ENCODE measurements at places on chromosomes 1 and 21.

GRCh38 chr1:78045926-78046778 is at the start of gene GIPC2:
Gene GIPC2, plus strand, starts transcription at chr1:78045966. Its CDS starts 129 bp downstream, at chr1:78046095.
- DNase-seq, result no peak

GRCh38 chr1:107252271-107252670 is 111.4 kb downstream of the NTNG1 start:
- no peak for DNase-seq

GRCh38 chr1:111285879-111286278 is 4.8 kb upstream of the CHIA start:
- DNase-seq, result no peak

DNA sequence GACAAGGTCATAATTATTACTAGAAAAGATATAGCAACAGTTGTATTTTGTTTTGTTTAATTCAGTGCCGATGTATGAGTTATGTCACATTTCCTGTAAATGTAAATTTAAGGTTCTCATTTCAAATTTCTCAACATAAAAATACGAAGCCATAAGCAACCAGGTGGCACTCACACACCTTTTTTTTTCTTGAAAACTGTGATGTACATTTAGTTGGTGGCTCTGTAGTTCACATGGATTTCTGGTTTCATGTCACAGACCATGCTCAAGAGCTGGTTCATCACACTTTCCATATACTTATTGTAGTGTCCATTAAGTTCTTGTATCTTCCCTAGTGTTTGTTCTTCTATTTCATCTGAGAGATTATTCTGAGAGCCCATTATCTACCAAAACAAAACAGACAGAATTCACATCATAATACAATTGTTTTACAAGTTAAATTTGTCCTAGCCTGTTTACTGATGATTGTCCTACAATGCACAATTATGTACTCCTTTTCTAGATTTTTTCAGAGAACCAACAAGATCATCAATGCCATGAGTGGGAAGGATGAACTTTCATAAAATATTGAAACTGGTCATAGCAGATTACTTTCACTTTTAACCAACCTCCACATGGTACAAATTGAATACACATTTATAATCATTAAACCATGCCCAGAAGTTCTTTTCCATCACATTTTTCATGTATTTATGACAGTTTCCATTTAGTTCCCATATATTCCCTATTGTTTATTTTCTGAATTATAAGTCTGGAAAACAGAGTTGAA is 17.1 kb downstream of the ATP6V1G3 start:
- no peak for DNase-seq

DNA sequence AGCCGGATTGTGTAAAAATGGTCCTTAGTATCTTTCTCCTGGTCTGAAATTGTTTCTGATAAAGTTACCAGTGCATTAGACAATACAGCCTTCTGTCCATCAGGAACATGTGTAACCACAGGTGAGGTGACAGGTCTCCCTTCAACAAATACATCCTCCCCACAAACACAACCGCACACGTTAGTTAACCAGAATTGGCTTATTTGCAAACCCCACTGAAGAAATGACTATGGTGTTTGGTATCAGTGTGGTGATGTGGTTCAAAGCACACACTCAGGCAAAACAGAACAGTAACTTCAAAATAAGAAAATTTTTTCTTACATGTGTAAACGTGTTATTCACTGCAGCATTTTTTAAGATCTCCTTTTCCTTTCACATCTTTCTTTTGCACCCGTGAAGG is 517.2 kb upstream of the NR5A2 start:
- DNase-seq, result no peak

- DNase-seq, result peak; percentile 53
Measured at GRCh38 chr21:31117128-31117916, 79.0 kb upstream of the KRTAP19-8 start.

GRCh38 chr1:87212431-87213134 is 116.1 kb upstream of the LMO4 start:
- DNase-seq, result no peak

DNA sequence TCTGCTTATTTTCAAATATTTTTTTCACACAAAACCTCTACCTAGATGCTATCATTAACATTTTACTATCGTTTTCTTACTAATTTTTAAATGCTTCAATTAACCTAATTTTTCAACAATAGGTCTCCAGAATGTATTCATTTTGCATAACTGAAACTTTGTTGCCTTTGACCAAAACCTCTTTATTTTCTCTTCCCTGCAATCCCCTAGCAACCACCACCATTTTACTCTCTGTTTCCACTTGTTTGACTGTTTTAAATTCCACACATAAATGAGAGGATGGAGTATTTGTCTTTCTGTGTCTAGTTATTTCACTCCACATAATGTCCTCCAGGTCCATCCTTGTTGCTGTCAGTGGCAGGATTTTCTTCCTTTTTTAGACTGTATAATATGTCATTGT is 9.5 kb upstream of the F13B start:
- DNase-seq, result no peak

DNA sequence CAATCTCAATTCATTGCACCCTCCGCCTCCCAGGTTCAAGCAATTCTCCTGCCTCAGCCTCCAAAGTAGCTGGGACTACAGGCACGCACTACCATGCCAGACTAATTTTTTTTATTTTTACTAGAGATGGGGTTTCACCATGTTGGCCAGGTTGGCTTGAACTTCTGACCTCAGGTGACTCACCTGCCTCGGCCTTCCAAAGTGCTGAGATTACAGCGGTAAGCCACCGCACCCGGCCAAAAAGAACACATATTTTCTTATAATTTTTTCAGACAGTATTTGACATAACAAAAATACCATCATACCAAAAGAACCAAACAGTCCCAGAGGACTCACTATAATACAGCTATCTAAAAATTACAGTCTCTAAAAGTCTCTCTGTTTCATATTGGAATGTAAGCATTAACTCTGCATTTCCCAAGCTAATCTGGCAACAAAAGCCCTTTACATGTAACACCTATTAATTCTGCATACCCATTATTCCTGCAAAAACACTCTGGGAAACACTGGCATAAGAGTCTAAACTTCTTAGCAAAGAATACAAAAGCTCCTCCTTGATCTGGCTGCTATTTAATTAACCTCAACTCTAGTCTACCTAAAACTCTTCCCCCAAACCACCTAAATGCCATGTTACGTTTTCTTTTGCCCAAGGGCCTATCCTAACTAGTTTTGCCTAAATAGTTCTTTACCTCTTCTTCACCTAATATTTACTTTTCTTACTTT is 26.9 kb downstream of the WDR26 start:
- no peak for DNase-seq

GRCh38 chr1:209265301-209265700 is 318.2 kb upstream of the CAMK1G start:
- no peak for DNase-seq

DNA sequence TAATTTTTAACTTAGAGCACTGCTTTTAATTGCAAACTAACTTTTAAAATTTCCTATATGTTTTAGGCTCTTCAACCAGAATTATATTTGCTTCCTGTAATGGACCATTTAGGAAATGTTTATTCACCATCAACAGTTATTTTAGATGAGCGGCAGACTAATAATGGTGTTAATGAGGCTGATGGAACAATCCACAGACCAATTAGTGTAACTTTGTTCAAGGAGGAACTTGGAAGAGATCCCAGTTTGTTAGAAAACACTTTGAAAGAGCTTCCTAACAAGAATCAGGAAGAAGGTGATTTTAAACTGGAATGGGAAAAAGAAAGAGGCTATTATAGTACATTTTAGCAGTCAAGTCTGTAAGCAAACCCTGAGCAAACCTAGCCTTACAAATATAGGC is 19.4 kb upstream of the GNG5 start:
- DNase-seq, result no peak

DNA sequence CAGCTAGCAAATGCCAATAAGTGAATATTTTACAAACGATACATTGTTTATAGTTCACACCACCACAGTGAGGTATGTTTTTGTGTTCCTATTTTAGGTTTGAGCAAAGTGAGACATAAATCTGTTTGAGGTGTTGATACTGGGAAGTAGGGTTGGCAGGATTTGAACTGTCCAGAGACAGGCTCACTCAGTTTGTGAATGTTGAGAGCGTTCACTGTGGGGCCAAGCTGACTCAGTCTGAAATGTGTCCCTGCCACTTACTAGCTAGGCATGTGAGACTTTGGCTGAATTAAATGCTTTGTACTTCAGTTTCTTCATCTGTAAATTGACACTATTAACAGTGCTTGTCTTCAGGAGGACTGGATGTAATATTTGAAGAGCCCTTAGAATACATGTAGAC is 35.1 kb downstream of the DIRAS3 start:
- no peak for DNase-seq

DNA sequence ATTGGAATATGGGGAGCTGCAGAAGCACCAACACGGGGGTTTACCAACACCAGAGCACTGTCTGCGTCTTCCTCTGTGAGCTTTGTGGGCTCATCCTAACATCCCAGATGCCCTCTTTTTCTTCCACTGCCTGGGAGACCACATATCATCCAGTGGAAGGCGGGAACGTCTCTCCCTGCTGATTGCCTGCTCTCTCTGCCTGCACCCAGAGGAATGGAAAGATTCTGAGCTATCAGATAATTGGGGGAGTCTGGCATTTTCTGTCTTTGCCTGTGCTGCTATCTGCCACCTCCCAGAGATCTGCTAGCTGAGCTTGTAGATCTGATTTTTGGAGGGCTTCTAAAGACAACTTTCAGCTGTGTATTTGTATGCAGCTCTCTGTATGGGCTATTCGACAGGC is 166.2 kb upstream of the PLXNA2 start:
- DNase-seq, result no peak

DNA sequence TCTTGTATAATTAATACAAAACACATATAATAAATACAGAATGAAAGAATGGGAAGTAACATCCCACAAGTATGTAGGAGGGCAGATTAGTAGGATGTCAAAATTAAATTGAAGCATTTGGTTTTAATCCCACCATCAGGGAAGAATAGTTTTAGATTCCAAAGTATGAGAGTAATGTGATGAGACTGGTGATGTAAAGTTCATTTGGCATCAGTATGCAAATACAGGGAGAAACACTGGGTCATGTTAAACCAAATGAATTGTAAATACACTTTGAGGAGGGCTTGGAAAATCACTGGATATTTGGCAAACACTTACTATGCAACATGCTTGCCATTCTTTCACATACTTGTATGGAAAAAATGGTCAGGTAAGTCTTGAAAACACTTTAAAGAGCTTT is 358.8 kb downstream of the DPYD start:
- peak; percentile 38 for DNase-seq

DNA sequence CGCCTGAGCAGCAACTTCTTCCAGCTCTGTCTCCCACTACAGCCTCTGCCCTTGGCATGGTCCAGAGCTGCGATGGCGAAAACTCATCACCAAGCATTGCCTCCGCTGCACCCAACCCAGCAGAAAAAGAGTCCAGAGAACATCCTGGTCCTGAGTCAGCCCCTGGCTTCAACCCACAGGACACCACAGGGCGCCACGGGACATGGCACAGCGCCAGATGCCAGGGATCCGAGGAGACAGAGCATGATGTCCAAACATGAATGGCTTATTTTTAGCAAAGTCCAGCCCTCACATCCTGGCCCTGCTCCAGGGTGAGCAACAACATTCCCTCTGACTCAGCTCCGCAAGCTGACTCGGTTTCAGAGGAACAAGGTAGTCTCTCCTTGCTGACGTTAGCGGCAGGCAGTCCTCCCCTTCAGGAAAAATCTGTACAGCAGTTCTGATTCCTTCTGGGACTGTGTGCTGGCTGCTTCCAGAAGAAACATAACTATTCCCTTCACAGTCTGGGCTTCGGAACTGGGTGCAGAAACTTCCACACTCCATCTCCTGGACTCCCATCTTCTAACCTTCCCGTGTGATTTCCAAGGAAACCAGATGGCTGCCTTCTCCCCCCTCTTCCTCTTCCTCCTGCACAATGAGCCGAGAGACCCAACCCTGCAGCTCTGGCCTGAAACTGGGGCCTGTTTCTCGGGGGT is 131.3 kb downstream of the TOMM20 start:
- peak; percentile 98 for DNase-seq

- no peak for DNase-seq
Measured at GRCh38 chr1:90561911-90562310, 155.2 kb downstream of the BARHL2 start.

DNA sequence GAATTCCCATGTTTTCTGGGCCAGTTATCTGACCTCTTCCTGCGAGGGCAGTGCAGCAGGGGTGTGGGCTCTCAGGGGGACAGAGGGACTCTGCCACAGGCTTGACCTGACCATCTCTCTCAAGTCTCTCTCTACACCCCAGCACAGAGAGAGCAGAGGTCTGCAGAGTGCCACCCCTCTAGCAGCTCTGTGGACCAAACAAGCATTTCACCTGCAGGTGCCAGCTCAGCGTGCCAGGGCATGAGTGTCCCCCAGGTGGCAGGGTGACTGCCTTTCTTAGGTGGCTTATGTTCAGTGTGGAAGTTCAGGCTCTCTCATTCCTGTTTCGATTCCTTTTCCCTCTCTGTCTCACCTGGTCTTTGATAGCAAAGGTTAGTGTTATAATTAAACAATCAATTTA is 191.3 kb downstream of the CACNA1E start:
- no peak for DNase-seq

- DNase-seq, result no peak
Measured at GRCh38 chr1:198701250-198701649, 62.4 kb downstream of the PTPRC start.

DNA sequence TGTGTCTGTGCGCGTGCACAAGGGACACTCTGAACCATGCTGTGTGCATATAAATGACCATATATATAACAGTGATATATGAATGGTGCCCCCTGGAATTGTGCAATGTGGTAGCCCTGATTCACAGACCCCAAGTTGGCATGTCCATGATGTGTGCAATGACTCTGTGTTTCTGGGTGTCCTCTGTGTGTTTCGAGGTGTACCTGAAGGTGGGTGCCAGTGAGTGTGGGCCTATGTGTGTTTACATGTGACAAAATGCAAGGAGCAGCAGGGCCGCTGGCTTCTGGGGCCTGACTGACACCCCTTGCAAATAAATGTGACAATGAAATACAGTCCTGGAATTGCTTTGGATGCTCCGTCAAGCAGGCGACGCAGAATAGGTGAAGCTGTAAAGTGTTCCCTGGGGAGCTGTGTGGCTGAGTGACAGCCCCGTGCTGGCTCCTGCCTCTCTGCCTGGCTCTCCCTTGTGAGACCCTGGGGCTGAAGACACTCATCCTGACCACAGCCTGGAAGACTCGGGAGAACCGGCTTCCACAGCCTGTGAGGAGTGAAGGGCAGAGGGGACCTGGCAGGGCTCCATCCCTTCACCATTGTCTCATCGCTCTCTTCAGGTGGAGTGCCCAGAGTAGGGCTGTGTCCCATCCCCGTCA is 38.2 kb upstream of the CSF3R start:
- DNase-seq, result no peak

- DNase-seq, result no peak
Measured at GRCh38 chr1:25088946-25089345, 143.4 kb downstream of the SYF2 start.

GRCh38 chr1:109993885-109994284 is 9.3 kb downstream of the AHCYL1 start:
- no peak for DNase-seq

All from astrocyte of the cerebellum (primary cell).